Upper lobe of right lung (tissue), 1 donor: ENCODE measurements at places on chromosomes 3 and 15.

- H3K36me3 ChIP-seq, result no peaks in the 10 kb centered on the region
- H3K4me3 ChIP-seq, result no peak overlapping the region
- H3K4me1 ChIP-seq, result peaks cover 7% of the 10 kb centered on the region
- DNase-seq, result no peak
Measured at GRCh38 chr3:38647217-38647970, 2.1 kb downstream of the SCN5A start.

- no peaks in the 10 kb centered on the region for H3K4me1 ChIP-seq
- DNase-seq, result no peak
- no peaks in the 10 kb centered on the region for H3K36me3 ChIP-seq
- H3K27ac ChIP-seq, result no peak overlapping the region
- H3K27me3 ChIP-seq, result no peaks in the 10 kb centered on the region
- H3K4me3 ChIP-seq, result peak overlapping the region; percentile 7
Measured at GRCh38 chr15:61205346-61205921, 23.7 kb downstream of the RORA start.

- no peaks in the 10 kb centered on the region for H3K27me3 ChIP-seq
- H3K4me3 ChIP-seq, result no peak overlapping the region
- no peaks in the 10 kb centered on the region for H3K36me3 ChIP-seq
- no peaks in the 10 kb centered on the region for H3K4me1 ChIP-seq
- no peak overlapping the region for H3K27ac ChIP-seq
Measured at GRCh38 chr15:100098705-100099104, 243.1 kb downstream of the ADAMTS17 start.

GRCh38 chr3:194315965-194316361, 35.2 kb downstream of the CPN2 start:
- peaks cover 26% of the 10 kb centered on the region for H3K4me1 ChIP-seq
- H3K27me3 ChIP-seq, result no peaks in the 10 kb centered on the region
- DNase-seq, result no peak
- no peak overlapping the region for H3K27ac ChIP-seq
- no peaks in the 10 kb centered on the region for H3K36me3 ChIP-seq

GRCh38 chr15:51971032-51971374, 575 bp downstream of the LEO1 start:
- peaks cover 20% of the 10 kb centered on the region for H3K4me1 ChIP-seq
- H3K27me3 ChIP-seq, result no peaks in the 10 kb centered on the region
- H3K4me3 ChIP-seq, result peak overlapping the region; percentile 90
- H3K36me3 ChIP-seq, result no peaks in the 10 kb centered on the region

GRCh38 chr15:62914461-62915079, 128.0 kb upstream of the TPM1 start:
- no peak overlapping the region for H3K27ac ChIP-seq
- H3K4me1 ChIP-seq, result no peaks in the 10 kb centered on the region
- no peak overlapping the region for H3K4me3 ChIP-seq
- no peaks in the 10 kb centered on the region for H3K27me3 ChIP-seq

DNA sequence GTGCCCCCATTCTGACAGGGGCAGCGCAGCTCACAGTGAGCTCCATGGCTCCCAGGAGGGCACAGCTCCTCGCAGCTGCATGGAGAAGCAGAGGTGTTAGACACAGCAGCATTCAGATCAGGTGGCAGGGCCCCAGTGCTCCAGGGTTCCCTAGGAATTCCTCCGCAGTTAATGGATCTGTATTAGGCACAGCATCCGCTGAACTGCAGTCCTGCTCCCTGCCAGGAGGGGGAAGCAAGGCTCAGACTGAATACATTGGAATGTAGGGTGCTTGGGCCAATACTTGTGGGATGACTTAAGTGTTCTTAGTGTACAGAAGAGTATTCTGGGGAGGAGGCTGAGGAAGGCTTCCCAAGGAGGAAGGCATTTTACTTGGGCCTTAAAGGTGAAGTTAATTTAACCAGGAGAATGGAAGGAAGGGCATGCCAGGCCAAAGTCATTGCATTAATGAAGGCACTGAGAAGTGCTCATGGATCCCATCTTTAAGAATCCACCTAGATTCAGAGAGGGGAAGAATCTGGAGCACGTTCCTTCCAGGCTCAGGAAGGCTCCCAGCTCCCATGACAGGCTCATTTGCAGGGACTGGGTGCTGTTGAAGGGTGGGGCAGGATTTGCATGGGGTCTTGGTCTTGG, 111.6 kb downstream of the RAB11A start:
- H3K36me3 ChIP-seq, result no peaks in the 10 kb centered on the region
- peak; percentile 81 for DNase-seq
- no peak overlapping the region for H3K27ac ChIP-seq
- H3K27me3 ChIP-seq, result peaks cover 24% of the 10 kb centered on the region
- peaks cover 4% of the 10 kb centered on the region for H3K4me1 ChIP-seq

DNA sequence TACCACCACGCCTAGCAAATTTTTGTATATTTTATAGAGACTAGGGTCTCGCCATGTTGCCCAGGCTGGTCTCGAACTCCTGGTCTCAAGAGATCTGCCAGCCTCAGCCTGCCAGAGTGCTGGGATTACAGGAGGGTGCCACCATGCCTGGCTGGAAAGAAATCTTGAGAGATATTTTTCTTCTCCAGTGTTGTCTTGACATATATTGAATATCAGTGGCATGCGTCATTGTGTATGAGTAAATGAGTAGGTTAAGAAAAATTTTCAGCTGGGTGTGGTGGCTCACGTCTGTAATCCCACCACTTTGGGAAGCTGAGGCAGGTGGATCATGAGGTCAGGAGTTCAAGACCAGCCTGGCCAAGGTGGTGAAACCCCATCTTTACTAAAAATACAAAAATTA, 3.5 kb upstream of the PIF1 start:
- H3K27me3 ChIP-seq, result no peaks in the 10 kb centered on the region
- no peaks in the 10 kb centered on the region for H3K36me3 ChIP-seq
- H3K4me1 ChIP-seq, result peaks cover 18% of the 10 kb centered on the region
- no peak for DNase-seq
- no peak overlapping the region for H3K4me3 ChIP-seq

- no peaks in the 10 kb centered on the region for H3K4me1 ChIP-seq
- no peak overlapping the region for H3K27ac ChIP-seq
- no peaks in the 10 kb centered on the region for H3K36me3 ChIP-seq
- H3K4me3 ChIP-seq, result no peak overlapping the region
- no peaks in the 10 kb centered on the region for H3K27me3 ChIP-seq
Measured at GRCh38 chr3:146334151-146334550, 83.2 kb upstream of the PLSCR4 start.

- H3K36me3 ChIP-seq, result no peaks in the 10 kb centered on the region
- no peaks in the 10 kb centered on the region for H3K27me3 ChIP-seq
- DNase-seq, result no peak
- H3K4me3 ChIP-seq, result no peak overlapping the region
- peaks cover 9% of the 10 kb centered on the region for H3K4me1 ChIP-seq
Measured at GRCh38 chr3:143443851-143444331, 324.3 kb downstream of the CHST2 start.

DNA sequence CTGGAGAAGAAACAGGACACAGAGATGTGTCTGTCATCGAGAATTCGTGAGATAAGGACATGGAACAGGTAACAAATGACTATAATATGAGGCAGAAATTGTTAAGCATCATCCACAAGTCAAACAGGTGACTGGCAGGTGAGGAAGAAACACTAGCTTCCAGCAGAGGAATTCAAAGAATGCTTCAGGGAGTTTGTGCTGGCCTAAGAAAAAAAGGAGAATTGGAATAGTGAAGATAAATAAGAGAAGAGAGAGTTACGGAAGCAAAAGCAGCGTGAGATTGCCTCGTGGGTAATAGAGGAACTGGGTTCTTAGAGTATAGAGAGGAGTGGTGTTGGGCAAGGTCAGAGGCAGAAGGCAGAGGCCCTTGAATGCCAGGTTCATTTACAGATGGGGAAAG, 22.9 kb upstream of the FGF12 start:
- DNase-seq, result no peak
- H3K36me3 ChIP-seq, result no peaks in the 10 kb centered on the region
- H3K4me3 ChIP-seq, result no peak overlapping the region
- H3K27ac ChIP-seq, result no peak overlapping the region
- no peaks in the 10 kb centered on the region for H3K4me1 ChIP-seq
- H3K27me3 ChIP-seq, result no peaks in the 10 kb centered on the region

- H3K4me1 ChIP-seq, result no peaks in the 10 kb centered on the region
- no peaks in the 10 kb centered on the region for H3K27me3 ChIP-seq
- H3K36me3 ChIP-seq, result no peaks in the 10 kb centered on the region
- no peak for DNase-seq
- H3K27ac ChIP-seq, result no peak overlapping the region
Measured at GRCh38 chr15:93129702-93130488, 40.9 kb upstream of the RGMA start.

DNA sequence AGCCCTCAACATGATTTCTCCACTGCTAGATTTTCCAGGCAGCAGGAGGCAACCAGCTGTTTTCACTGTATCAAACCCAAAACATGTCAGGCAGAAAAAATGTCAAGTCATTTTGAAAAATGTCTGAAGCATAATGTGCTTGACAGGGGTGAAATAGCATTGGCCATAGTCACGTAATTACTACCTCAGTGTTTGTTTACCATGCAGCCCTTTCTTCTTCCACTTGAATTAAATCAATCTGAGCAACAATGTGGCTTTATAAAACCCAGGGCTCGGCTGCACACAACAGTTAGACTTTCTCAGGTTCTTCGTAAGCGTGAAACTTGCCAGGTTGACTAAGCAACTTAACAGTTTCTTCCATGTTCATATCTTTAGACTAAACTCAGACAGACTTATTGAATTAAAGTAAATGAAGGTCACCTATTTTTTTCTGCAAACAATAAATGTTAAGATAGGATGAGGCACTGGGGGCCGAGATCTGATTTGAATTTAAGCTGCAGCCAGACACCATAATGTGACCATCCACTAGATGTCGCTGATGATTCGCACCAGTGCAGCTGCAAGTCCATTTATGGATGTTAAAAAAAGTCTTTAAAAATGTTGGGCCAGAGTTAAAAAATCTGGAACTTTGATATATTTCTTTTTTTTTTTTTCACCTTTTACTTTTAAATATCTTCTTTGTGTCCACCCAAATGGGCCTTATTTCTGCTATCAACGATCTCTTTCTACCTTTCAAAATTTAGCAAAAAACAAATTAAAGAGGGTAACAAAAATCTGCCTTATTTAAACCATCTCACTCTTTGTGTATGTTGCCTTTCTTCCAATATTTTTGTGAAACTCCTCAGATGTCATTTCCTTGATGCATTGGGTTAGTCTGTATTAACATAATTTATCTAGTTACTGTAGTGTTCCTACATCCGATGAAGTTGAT, 305.9 kb downstream of the CACNA2D3 start:
- H3K4me3 ChIP-seq, result no peak overlapping the region
- H3K27ac ChIP-seq, result no peak overlapping the region
- no peaks in the 10 kb centered on the region for H3K4me1 ChIP-seq
- no peak for DNase-seq
- H3K27me3 ChIP-seq, result no peaks in the 10 kb centered on the region

GRCh38 chr3:37132334-37132733, 42.0 kb downstream of the LRRFIP2 start:
- no peak overlapping the region for H3K27ac ChIP-seq
- no peak overlapping the region for H3K4me3 ChIP-seq
- no peaks in the 10 kb centered on the region for H3K27me3 ChIP-seq
- no peaks in the 10 kb centered on the region for H3K36me3 ChIP-seq
- no peak for DNase-seq

- H3K4me1 ChIP-seq, result peaks cover 37% of the 10 kb centered on the region
- DNase-seq, result no peak
- H3K36me3 ChIP-seq, result no peaks in the 10 kb centered on the region
- H3K27me3 ChIP-seq, result no peaks in the 10 kb centered on the region
- no peak overlapping the region for H3K4me3 ChIP-seq
- H3K27ac ChIP-seq, result peak overlapping the region; percentile 1
Measured at GRCh38 chr3:40876009-40876408, 323.3 kb upstream of the CTNNB1 start.

DNA sequence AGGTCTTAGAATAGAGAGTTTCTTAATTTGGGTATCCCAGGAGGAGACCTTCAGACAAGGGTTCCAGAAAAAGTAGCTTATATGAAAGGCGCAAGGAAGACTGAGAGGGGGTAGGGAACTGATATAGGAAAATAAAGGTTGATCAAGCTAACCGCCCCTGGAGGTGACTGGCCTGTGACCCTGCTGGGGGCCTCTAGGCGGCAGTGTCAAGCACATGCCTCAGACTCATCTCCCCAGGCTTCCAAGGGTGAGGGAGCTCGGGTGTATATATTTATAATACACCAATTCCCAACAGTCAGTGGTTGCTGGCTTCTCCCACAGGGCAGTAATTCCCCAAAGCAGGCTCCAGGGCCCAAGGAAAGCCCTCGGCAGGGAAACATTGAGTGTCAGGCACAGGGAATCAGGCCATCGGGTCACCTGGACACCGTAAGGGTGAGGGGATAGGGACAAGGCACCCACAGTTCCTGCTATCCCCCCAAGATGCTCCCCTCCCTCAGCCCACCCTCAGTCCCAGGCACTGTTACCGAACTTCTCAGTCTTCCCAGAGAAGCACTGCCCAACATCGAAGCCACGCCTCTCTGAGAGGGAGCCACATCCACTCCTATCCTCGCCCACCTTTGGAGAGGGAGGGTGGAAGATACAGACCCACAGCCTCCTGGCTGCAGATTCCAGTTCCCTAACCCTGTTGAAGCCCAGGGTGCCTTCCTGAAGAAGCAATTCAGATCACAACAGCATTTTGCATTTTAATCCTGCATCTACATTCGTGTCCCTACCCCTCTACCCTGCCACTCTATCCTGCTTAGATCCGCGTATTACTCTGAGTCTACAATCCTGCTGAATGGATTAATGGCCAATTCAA, 19.5 kb upstream of the CAV3 start:
- no peaks in the 10 kb centered on the region for H3K27me3 ChIP-seq
- H3K27ac ChIP-seq, result no peak overlapping the region
- no peaks in the 10 kb centered on the region for H3K36me3 ChIP-seq
- H3K4me1 ChIP-seq, result no peaks in the 10 kb centered on the region
- no peak overlapping the region for H3K4me3 ChIP-seq
- DNase-seq, result no peak

DNA sequence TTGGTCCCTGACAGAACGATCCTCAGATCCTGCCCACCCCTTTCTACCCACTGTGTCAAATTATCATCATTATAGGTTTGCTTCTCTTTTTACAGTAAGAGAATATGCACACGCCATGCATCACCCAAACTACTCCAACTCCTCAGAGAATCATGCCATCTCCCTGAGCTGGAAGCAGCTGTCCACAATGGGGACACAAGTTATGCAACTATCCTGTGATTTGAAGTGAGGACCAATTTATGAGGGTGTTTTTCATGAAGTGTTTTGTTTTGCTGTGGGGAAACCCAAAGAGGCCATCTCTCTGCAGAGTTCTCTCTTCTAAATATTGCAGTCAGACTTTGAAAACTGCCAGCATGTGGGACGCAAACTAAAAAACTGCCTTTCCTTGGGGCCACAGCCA, 35.8 kb upstream of the TNFSF10 start:
- no peaks in the 10 kb centered on the region for H3K27me3 ChIP-seq
- H3K4me3 ChIP-seq, result no peak overlapping the region

DNA sequence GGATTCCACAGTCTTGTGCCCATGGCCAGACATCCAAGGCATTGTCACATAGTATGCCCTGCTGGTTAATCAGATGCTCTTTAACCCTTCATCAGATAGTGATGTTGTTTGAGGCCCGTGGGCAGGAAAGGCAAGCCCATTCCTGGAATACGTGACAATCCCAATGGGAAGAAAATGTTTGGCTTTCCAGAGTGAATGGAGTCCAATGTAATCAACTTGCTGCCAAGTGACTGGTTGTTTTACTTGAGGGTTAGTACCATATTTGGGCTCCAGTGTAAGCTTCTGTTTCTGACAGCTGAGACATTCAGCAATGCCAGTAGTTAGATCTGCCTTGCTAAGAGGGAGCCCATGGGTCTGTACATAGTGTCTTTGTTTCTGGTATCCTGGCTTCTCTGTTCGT, 31.3 kb downstream of the RPL39L start:
- no peaks in the 10 kb centered on the region for H3K27me3 ChIP-seq
- H3K27ac ChIP-seq, result no peak overlapping the region
- H3K36me3 ChIP-seq, result no peaks in the 10 kb centered on the region
- no peak overlapping the region for H3K4me3 ChIP-seq
